ENCODE measurements at places on chromosomes 3 and 15.

GRCh38 chr3:3632449-3632848, 166.8 kb upstream of the LRRN1 start:
- no peak for DNase-seq

DNA sequence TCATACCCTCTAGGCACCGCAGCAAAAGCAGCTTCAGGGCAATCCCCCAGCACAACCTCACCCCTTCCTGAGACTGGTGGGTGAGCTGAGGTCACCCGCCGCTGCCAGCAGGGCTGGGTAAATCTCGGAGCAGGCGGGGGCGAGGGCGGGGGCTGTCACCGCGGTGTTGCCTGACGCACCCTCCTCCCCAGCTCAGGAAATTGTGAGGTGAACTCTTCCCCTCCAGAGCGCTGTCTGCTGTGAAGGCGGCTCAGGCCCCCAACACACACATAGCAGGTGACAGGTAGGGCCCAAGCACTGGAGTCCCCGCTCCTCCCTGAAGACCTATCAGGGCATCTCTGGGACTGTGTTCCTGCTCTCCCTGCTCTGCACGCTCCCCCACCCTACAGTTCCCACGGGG, 30.2 kb upstream of the FURIN start:
- DNase-seq = no peak

DNA sequence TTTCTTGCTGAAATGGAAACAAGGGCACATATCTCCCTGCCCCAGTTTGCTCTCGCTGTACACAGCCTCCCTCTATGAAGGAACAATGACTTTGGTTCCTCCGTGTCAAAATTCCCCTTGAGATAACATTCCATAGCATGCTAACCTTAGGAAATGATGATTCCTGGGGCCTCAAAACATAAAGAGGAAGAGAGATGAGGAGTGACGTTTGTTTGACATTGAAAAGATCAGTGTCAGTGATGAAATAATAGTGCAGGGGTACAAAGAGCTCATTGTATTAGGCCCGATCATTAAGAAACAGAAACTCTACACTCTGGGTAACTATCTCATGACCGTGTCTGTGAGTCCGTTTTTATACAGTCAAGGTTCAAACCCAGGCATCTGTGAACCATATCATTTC, 55.2 kb downstream of the ARNT2 start:
- no peak for DNase-seq

DNA sequence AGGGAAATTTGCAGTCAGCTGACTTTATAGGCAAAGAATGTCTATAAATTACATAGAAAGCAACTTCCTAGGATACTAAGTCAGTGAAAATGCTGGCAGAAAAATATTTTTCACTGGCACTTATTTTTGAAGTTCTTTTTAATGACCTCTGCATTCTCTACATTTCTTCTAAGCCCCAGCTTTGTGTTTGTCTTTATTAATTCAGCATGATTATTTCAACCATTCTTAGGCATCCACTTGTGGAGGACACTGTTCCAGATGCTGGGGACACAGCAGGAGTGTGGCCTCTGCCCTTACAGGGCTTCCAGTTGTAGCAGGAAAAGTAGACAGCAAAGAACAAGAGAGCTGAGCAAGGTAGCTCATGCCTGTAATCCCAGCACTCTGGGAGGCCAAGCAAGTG, 15.0 kb downstream of the LRRK1 start:
- DNase-seq = no peak

- no peak for DNase-seq
Observed at GRCh38 chr3:35643495-35643894, 4.2 kb downstream of the ARPP21 start.

Data from mesothelial cell of epicardium (in vitro differentiated cells).